ENCODE measurements at places on chromosomes 16 and 17. TPM values are rescaled to one million over a fixed set of nuclear protein-coding genes. Genes with fewer than 3 reads are reported as not detected.
A peak's percentile ranks its signal among the peaks of the same experiment; 100 is the strongest.

The ZNF597 gene
- 1.9 TPM for total RNA-seq

The CACNB1 gene
- 77.1 TPM for total RNA-seq

The G6PC1 gene
- total RNA-seq: not detected

The PHF12 gene
- 59.8 TPM for total RNA-seq

The ZNF205 gene
- 31.6 TPM for total RNA-seq

- DNase-seq: no peak
Observed at GRCh38 chr17:77644181-77645071, 314.1 kb upstream of the TNRC6C start.

DNA sequence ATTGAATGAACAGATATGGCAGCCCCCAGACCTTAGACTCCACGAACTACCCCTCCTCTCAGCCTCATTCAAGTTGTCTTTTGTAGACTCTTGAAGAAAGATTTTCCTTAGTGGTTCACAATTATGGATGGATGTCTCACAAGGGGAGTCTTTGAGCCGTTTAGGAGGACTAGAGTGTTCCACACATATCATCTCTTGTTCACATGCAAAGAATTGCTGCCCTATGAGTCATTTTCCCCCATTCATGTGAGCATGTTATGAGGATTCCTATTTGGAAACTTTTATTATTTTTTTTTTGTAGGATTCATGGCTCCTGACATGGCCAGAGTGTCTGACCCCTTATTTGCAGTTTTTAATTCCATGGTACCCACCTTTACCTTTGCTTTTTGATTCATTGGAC, 237.1 kb downstream of the SHISA9 start:
- DNase-seq: no peak

- DNase-seq: peak; percentile 38
Observed at GRCh38 chr17:39026980-39027451, 59.8 kb upstream of the FBXO47 start.

- DNase-seq: no peak
Observed at GRCh38 chr17:66647391-66647983, 187.4 kb upstream of the CACNG5 start.

DNA sequence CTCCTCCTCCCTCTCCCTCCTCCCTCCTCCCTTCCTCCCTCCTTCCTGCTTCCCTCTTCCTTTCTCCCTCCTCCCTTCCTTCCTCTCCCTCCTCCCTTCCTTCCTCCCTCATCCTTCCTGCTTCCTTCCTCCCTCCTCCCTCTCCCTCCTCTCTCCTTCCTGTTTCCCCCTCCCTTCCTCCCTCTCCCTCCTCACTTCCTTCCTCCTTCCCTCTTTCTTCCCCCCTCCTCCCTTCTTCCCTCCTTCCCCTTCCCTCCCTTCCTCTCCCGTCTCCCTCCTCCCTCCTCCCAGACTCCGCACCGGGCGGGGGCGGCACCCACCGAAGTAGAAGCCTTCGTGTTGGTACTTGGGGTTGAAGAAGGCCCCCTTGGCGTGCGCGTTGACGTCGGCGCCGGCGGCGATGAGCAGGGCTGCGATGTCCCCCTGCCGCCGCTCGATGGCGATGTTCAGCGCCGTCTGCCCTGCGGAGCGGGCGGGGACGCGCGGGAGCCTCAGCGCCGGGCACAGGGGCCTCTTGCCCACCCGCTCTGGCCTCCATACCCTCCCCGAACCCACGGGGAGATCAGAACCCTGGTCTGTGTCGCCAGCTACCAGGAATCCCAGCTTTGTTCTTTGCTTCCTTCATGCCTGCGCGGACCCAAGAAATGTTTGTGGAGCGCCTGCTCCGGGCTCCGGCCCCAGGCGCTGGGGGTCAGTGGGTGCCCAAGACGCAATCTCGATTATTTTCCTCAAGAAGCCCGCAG, 22.2 kb downstream of the TRPV3 start:
- DNase-seq: peak; percentile 83

- no peak for DNase-seq
Observed at GRCh38 chr16:76576526-76576925, 299.3 kb downstream of the CNTNAP4 start.

GRCh38 chr17:70369391-70369790, 200.1 kb downstream of the KCNJ2 start:
- no peak for DNase-seq

DNA sequence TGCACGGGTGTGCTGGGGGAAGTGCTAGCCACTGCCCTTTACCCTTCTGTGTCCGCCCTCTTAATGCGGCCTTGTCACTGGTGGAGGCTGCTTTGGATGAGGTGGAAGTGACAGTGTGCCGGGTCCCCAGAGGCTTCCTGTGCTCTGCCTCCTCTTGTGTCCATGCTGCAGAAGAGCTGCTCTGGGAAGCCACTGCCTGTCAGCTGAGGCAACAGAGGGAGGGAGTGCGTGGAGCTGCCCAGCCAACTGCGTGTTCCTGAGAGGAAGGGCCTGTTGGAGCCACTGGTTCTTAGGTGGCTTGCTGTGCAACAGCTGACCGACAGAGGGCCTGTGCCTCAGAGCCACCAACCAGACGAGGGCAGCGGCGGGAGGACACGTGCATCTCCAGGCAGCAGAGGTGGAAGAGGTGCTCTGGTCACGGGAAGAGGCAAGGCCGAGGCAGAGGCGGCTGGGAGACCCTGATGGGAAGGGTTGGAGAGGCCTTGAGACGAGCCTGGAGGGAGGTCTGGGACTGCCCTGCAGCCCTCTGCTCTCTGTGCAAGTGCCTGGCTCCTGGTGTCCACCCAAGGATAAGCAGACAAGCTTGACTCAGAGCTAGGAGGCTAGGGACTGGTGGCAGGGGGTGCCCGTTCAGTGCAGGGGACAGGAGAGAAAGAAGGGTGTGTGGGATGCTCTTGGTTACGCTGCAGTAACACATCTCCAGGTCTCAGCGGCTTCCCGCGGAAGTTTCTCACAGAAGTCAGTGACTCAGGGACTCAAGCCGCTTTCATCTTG, 25.4 kb downstream of the B9D1 start:
- DNase-seq: no peak

GRCh38 chr17:35725802-35726126, 5.7 kb upstream of the RASL10B start:
- DNase-seq: no peak
